DMS79 treated with DMSO at 0.1 percent for 48 hours (cell line): ENCODE measurements at places on chromosomes 3 and 15.

DNA sequence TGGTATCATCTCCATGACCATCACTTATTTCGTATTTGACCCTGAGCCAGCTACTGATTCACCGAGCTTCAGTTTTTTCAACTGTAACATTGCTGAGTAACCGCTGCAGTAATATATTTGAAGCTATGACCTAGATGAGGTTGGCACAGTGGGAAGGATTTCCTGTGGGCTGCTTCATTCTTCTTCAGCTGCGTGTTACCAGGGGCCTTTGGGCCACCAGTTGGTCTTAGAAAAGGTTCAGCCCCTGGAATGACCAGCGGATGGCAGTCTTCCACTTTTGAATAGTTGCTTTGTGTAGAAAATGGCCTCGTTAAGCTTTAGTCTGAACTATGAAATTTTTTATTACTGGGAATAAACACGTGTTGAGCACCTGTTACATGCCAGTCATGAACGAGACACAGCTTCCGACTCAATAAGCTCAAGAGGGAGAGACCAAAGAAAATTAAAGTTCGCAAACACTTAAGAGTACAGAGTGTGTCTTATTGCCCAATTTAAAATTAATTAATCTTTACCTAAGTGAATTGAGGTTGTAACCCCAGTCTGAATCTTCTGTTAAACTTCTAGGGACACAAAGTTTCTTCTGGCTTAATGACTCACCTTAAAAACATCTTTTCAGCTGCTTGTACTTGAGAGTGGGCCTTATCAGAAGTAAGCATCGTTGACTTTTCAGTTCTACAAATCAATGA, 57.6 kb upstream of the NR2E3 start:
- DNase-seq: peak; percentile 3

- peak; percentile 17 for DNase-seq
Measured at GRCh38 chr3:194246709-194247349, 104.3 kb downstream of the CPN2 start.

DNA sequence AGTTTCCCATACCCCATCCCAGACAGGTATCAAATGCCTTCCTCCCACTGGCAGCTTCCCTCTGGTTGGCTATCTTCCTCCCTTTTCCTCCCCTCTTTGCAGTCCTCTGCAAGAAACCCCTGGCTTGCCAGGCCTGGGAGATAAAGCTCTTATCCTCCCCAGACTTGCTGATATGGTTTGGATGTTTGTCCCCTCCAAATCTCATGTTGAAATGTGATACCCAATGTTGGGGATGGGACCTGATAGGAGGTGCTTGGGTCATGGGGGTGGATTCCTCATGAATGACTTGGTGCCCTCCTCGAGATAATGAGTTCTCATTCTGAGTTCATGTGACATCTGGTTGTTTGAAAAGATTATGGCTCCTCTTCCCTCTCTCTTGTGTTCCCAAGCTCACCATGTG, 32.2 kb upstream of the SNRK start:
- no peak for DNase-seq

DNA sequence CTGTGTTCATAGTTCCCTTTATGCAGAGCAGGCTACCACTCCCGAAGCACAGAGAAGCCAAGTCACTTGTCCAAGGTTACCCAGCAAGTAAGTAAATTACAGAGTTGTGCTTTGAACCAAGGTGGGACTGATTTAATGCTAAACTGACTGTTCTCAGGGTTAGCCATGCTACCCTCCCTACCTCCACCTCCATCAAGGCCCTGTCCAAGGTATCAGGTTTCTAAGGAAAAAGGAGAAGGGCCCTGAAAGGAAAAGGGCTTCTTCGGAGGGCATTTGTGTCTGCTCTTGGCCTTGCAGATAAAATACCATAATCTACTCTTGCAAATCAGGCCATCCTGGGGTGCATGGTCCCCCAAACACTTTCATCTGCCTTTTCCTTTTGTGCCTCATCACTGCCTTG, 288.1 kb upstream of the LRRFIP2 start:
- DNase-seq: no peak

DNA sequence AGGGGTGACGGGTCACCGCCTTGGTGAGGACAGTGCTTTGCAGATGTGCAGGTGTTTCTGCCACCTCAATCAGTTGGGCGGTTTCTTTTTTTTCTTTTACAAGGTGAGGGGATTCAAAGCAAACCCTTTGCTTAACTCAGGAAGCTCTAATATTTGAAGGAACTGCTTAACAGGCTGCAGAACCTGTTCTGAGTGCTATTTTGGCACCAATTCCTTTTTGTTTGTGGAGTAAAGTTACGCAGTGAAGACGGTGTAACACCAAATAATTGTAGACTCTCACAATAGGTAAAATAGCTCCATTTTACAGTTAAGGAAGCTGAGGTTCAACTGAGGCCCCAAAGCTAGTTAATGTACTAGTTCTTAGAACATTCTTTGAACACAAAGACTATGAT, 6.6 kb downstream of the GHRL start:
- DNase-seq: no peak

- no peak for DNase-seq
Measured at GRCh38 chr3:66144568-66145407, 76.0 kb upstream of the SLC25A26 start.

DNA sequence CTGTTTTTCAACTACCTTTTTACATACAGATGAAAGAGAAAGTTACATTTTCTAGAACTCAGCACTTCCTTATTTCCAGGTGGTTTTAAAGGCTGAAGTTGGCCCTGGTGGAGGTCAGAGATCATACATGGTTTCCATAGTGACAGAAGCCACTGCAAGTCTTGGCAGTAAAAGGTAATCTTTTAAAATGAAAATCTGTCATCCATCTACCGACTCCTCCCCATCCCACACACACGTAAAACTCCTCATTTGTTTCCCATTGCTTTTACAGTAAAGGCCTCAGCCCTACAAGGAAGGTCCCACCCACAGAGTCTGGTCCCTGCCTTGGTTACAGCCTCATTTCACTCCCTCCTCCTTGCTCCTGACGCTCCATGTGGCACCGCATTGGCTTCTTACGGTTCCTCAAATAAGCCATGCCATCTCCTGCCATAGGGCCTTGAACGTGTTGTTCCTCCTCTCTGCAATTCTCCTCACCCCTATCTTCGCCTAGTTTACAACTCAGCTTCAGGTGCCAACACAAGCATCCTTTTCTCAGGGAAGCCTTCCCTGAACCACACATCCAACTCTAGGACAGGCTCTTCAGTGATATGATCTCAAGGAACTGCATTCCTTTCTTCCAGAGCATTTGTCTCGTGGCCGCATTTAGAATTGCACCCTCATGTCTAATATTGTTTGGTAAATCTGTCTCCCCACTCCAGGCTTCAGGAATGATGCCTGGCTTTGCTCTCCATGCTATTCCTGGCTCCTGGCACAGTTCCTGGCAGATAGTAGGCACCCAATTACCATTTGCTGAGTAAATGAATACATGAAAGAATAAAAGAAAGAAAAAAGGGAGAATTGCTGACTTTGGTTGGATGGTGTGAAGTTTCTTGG, 2.6 kb downstream of the CYP19A1 start:
- no peak for DNase-seq

DNA sequence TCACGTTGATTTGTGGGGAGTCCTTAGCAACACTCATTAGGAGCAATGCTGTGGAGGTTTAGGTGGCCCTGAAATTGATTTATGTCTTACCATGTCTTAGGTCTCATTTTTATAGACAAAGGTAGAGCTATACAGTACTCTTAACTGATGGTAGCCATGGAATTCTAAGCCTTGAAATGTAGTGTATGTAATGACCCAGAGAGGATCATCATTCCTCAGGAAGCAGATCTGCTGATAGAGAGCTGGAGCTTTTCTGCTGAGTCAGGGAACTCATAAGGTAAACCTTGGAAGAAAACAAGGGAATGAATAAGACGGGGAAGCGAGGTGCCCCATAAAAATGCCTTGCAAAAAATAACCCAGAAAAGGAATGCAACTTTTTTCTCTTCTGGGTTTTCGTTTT, 34.0 kb upstream of the ZNF639 start:
- no peak for DNase-seq
